Uterine smooth muscle cell (primary cell): ENCODE measurements at places on chromosomes 5 and 9. TPM values are rescaled to one million over a fixed set of nuclear protein-coding genes. Genes with fewer than 3 reads are reported as not detected.

The OR1Q1 gene
- total RNA-seq, result not detected in 2 replicates

The MEIKIN gene
- not detected in 2 replicates for total RNA-seq

The LURAP1L gene
- total RNA-seq, result 24.5 and 57.6 TPM in 2 replicates

The KIF12 gene
- total RNA-seq, result not detected in 2 replicates
